WTC11 (cell line): ENCODE measurements at places on chromosomes 5 and 9. TPM values are rescaled to one million over a fixed set of nuclear protein-coding genes. Genes with fewer than 3 reads are reported as not detected.
A peak's percentile ranks its signal among the peaks of the same experiment; 100 is the strongest.

- no peak for DNase-seq
Observed at GRCh38 chr9:136518623-136519022, 27.2 kb downstream of the NOTCH1 start.

DNA sequence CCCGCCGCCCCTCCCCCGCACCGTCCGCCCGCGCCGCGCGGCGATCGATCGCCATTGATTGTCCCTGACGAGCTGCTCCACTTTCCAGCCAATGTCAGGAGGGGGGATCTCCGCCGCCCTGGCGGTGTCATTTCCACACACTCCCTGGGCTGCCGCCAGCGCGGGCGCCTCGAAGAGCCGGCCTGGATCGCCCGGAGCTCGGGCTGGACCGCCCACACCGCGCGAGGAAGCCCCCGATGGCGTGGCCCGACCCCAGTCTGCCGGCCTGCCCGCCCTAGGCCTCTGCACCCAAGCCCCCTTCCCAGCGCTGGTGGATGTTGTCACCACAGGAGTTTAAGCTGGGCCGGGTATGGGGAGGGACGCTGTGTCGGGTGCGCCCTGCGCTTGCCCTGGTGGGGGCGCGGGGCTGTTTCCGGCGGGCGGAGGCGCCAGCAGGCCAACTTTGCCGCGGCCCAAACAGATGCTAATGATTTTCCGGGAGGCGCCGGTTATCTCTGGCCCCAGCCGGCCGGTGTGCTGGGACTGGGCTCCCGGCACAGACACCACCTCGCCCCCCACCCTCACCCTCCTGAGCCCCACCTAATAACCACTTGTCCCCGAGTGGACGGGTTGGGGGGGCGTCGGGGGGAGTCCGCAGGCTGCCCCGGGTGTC lies 10.6 kb upstream of the CXXC5 start:
- DNase-seq, result peak; percentile 79

ANXA1 gene
- 1.1 to 2.1 TPM (median 1.7 TPM) in 3 replicates for total RNA-seq

GRCh38 chr9:73091909-73092308 lies 59.8 kb upstream of the ANXA1 start:
- DNase-seq, result no peak

PCSK1 gene
- 2.7 to 4.5 TPM (median 3.6 TPM) in 3 replicates for total RNA-seq

SHISAL2B gene
- 11.1 to 15.2 TPM (median 14.8 TPM) in 3 replicates for total RNA-seq

CCDC187 gene
- 0.02 to 0.04 TPM in 2 of 3 replicates, not detected in the other for total RNA-seq

- DNase-seq, result no peak
Observed at GRCh38 chr9:80874276-80874675, 815.1 kb downstream of the TLE1 start.

- DNase-seq, result no peak
Observed at GRCh38 chr5:2782658-2783057, 31.2 kb upstream of the IRX2 start.

- no peak for DNase-seq
Observed at GRCh38 chr9:94812343-94812742, 85.8 kb downstream of the AOPEP start.

PCDHB14 gene
- total RNA-seq, result 2.6 to 3.5 TPM (median 2.8 TPM) in 3 replicates

IFNA13 gene
- total RNA-seq, result not detected in 3 replicates

ZDHHC11 gene
- 21.4 to 37.5 TPM (median 37.3 TPM) in 3 replicates for total RNA-seq

- DNase-seq, result no peak
Observed at GRCh38 chr5:99587983-99588382, 659.2 kb upstream of the CHD1 start.

ABLIM3 gene
- total RNA-seq, result 0.33 to 0.69 TPM (median 0.46 TPM) in 3 replicates

CCL28 gene
- total RNA-seq, result 1.4 to 2.2 TPM (median 1.9 TPM) in 3 replicates

DNA sequence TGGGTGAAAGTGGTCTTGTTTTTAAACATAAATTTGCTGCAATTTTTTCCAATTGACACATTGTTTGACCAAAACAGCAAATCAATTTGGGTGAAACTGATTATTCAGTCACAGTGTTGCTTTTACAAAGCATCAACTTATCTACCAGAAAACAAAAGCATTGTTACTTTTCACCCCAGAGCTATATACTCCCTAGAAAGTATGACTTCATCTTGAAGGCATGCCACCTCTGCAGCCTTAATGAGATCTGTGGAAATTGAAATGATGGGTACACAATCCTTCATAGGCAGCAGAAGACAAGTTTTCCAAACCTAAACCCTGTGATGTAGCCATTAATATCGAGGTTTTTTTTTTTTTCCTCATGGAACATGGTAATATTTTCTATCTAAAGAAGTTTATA lies 615.9 kb downstream of the CHSY3 start:
- DNase-seq, result no peak

FRMPD1 gene
- total RNA-seq, result 0.14 to 0.26 TPM (median 0.14 TPM) in 3 replicates

ZNF883 gene
- total RNA-seq, result 22.0 to 25.4 TPM (median 22.6 TPM) in 3 replicates

DNA sequence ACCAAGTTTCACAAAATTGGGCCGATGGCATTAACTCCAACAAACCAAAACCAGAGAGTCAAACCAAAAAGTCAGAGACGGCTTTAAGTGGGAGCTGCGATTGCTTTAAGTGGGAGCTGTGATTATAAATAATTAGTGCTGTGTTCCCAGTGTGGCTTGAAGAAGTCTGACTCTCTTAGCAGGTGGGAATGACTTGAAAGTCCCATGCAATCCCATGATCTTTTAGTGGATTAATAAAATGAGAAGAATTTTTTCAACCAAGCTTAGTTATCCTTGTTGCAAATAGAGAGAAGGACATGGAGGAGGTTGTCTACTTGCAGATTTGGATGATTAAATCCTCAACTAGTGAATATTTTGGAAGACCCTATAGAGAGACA lies 68.5 kb downstream of the MYO10 start:
- no peak for DNase-seq

GRCh38 chr5:107546719-107547118 lies 124.0 kb downstream of the EFNA5 start:
- no peak for DNase-seq

DNA sequence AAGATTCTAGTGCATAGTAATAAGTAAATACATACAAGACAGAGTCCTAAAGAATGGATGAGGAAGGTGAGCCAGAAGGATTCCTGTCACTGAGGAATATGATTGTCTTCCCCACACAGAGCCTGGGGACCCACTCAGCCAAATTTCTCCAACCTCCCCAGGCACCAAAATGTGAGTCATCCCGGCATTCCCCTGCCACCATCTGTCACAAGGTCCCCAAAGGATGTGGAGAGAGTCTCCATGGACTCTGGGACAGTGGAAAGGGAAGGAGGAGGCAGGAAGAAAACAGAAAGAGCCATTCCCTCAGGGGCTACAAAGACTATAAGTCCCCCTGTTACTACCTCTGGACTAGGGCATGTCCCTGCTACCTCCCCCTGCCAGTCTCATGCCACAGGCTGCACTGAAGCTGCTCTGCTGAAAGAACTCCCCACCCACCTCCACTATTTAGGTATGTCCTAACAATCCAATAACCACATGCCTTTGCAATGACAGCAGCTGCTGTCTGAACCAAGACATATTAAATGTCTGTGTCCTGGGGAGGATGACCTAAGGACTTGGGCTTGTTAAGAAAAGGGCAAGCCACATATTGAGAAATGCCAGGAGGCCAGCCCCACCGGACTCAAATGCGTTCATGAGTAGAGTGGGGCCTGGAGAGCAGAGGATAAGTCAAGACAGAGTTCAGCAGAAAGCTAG lies 10.7 kb upstream of the OR5C1 start:
- no peak for DNase-seq

DDX4 gene
- 0.23 to 0.32 TPM in 2 of 3 replicates, not detected in the other for total RNA-seq

PRDM12 gene
- total RNA-seq, result 0.07 to 0.09 TPM in 2 of 3 replicates, not detected in the other

GRCh38 chr5:159040181-159040580 lies 59.5 kb downstream of the EBF1 start:
- no peak for DNase-seq

DNA sequence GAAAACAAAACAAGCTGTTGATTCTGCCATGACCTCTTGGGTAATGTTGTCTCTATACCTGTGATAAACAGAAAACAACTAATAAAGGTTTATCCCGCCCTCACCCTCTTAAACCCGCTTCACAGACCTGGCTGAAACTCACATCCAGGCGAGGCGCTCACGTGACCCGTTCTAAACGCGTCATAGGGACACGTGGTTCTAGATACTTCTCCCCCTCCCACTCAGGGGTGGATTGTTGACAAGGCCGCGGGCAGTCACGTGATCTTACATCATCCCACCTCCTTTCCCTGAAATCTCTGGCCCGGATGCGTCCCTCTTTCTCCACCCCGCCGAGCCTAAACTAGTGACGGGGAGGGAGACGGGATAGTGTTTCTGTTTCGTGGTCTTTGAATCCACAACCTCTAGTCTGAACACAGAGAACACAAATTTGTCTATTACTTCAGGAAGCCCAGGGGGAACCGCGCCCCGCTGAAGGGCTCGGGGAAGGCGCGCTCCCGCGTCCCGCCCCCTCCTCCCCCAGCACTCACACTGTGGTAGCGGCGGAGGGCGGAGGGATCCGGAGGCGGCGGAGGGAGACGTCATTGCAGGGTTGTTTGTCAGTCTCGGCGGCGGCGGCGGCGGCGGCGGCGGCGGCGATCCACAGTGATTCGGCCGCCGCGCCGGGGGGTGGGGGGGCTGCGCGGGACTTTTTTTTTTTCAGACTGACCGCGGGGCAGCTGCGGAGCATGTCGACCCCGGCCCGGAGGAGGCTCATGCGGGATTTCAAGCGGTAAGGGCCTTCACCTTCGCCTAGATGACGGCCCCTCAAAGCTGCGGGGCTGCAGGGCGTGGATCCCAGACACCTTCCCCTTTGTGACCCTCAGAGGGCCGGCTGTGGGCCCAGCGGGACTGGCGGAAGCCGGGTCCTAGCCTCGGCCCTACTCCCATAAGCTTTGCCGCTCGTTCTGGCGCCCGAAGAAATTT lies at the start of gene UBE2B:
Gene UBE2B, plus strand, starts transcription at position 699 of the 963 bp plus-strand sequence. Its CDS starts 27 bp downstream, at position 726.
- peak; percentile 95 for DNase-seq

GRCh38 chr9:127263664-127264063 lies 910 bp upstream of the GARNL3 start:
- no peak for DNase-seq

DNA sequence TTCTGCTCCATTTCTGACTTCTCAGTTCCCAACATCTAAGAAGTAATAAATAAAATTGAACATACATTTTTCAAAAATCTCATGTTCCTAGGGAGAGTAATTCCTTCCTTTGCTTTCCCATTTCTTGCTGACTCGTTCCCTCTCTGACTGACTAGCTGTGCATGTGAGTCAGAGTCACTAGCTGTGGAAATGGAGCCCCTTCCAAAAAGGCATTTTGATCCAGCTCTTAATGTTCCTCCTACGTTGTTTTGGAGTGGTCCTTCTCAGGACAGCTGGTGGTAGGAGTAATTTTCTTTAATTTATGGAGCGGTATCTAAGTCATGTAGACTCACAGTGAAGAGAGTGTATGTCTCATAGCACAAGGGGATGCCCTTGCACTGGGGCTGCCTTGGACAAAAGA lies 460.2 kb downstream of the GADD45G start:
- DNase-seq, result no peak

GRCh38 chr9:135903786-135904520 lies 3.4 kb downstream of the CAMSAP1 start:
- DNase-seq, result no peak

INSL4 gene
- not detected in 3 replicates for total RNA-seq

DNA sequence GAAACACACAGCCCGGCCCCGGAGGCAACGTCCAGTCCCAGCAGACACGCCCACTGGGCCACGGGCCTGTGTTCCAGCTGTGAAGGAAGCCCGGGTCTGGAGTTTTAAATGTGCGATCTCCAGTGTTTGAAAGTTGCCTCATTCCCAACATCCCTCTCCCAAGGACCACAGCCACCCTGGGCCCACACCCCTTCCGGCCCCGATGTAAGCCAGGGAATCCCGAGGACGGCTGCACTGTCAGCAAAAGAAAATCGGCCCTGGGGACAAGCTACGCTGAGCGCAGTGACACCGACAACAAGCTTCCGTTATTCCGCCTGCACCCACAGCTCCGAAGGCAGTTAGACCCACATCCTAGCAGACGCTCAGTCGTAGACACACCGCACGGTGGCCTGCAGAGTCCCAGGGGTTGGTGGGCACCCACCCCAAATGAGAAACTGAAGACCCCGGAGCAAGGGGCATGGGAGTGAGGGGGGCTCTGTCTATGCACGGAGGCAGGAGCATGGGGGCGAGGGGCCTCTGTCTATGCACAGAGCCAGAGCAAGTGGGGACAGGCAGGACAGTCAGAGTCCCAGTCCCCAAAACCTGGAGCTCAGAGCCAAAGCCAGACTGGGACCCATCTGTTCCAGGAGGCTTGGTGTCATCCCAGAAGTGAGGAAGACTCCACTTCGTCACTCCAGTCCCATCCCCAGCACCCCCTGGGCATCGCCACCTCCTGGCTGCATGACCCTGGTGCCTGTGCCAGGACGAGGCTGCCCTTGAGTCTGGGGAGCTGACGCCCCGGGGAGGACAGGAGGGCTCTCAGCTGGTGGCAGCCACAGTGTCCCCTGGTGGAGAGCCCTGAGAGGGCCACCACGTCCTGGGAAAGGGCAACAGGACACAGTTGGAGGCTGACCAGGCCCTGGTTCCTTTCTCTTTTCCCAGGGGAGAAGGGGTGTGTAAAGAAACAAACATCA lies 23.4 kb downstream of the GLT6D1 start:
- DNase-seq, result no peak

ERP44 gene
- 13.2 to 14.1 TPM (median 13.7 TPM) in 3 replicates for total RNA-seq

DNA sequence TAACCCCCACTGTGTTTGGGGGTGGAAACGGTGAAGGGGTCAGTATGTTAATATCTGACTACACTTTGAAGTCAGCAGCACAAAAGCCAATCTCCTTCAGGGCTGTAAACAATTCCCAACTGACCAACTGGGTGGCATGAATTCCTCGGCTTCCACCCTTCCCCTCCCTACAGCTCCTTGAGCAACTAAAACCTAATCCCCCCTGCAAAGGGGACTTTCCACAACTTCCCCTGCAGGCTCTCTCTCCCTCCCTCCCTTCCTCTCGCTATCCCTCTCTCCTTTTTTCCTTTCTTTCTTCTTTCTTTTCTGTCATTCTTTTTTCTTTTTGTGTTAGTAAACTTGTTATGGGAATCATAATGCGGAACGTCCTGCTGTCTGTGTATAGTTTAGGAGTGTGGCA lies 65.1 kb upstream of the PTCH1 start:
- DNase-seq, result no peak

DNA sequence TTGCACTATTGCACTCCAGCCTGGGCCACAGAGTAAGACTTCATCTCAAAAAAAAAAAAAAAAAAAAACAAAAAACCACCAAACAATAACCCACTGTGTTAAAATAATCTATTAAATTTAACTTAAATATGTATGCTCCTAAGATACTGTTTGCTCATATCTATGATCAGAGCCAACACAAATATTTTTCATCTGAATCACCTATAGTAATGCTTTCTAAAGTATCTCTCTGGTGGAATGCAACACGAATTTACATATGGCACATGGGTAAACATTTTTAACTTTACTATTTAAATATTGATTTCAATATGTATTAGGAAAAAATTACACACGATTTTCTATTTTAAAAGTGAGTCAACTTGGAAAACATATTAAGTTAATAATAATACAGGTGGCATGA lies 196.4 kb downstream of the RFX3 start:
- DNase-seq, result no peak

DNA sequence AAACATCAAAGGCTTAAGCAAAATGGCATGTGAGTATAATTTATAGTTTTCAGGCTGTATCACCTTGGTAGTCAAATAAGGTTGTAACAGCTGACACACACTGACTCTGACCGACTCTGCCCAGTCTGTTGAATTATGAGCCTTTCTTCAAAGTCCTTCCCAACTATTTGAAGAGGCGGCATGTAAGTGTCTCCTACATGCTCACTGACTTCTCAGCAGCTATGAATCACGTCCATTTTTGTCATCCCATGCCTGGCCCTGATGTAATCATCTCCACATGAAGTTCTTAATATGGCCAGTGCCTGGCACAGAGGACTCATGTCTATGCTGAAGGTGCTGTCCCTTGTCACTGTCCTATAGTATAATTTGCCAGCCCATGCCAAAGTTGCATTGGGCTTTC lies 5.1 kb upstream of the PTBP3 start:
- no peak for DNase-seq

GRCh38 chr9:8391566-8391965 lies 592.0 kb upstream of the DMAC1 start:
- no peak for DNase-seq

ZBTB26 gene
- 6.3 to 7.8 TPM (median 7.3 TPM) in 3 replicates for total RNA-seq

- no peak for DNase-seq
Observed at GRCh38 chr9:126417043-126417442, 90.4 kb downstream of the MVB12B start.

PLPPR1 gene
- 0.44 to 1.5 TPM (median 0.71 TPM) in 3 replicates for total RNA-seq
